ENCODE measurements at places on chromosomes 12 and 14.

GRCh38 chr14:56333359-56334292 lies 215.4 kb downstream of the PELI2 start:
- DNase-seq, result peak; percentile 40

DNA sequence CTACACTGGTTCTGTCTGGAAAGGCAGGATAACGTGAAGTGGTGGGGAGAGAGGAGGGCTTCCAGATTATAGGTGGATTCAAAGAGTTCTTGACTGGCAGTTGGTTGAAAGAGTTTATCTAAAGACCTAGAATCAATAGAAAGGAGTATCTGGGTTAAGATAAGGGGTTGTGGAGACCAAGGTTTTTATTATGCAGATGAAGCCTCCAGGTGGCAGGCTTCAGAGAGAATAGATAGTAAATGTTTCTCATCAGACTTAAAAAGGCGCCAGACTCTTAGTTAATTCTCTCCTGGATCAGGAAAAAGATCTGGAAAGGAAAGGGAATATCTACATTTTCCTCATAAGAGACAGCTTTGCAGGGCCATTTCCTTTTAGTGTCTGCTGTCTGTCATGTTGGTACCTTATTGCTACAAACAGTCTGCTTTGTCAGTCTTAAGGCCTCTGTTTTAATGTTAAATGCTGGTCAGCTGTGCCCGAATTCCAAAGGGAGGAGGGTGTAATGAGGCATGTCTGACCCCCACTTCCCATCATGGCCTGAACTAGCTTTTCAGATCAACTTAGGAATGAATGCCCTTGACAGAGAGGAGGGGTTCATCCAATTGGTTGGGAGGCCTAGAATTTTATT lies 401.3 kb downstream of the FUT8 start:
- no peak for DNase-seq

DNA sequence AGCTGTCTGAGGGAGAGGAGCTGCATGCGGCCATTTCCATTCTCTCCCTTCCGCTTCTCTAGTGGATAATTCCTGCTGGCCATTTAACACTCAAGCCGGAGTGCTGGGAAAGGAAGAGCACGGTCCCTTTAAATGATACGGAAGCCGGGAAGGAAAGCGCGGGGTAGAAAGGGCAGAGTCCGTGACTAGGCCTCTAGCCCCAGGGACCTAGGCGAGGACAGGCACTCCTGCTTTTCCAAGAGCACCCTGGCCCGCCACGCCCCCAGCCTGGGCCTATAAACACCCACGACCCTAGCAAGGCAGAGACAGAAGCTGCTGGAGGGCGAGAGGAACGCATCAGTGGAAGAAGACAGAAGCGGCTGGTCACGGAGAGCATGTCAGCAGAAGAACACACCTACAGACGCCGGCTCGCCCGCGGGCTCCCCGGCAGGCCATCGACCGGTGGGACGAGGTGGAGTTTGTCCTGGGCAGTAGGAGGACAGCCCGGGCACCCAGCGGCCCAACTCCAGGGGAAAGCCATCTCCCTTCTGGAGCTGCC lies 1206.6 kb upstream of the TMEM132C start:
- DNase-seq, result no peak

DNA sequence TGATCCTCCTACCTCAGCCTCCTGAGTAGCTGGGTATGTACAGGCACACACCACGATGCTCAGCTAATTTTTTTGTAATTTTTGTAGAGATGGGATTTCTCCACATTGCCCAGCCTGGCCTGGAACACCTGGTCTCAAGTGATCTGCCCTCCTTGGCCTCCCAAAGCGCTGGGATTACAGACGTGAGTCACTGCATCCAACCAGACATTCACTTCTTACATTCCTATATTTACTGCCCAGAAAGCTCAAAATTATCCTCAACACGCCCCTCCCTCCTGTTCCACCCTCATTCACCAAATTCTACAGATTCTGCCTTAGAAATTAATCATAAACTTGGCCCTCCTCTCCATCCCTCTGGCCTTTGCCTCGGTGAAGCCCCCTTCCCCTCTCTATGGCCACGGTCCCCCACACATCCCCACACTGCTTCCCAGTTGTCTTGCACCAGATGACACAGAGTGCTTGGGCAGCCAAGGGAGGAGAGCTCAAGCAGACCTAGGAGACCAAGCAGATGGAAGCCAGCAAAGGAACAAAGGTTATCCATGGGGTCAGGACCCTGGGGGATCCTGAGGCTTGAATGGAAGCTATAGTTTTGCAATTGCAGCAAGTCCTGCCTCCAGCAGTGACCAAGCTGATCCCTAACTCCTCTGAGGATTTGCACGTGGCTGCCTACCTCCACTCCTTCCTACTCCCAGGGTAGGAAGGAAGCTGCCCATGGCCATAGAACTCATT lies 213.2 kb upstream of the FOXN3 start:
- DNase-seq, result no peak

GRCh38 chr12:81208187-81208911 lies 130.5 kb downstream of the ACSS3 start:
- no peak for DNase-seq

- DNase-seq, result no peak
Observed at GRCh38 chr12:108672054-108672453, 38.4 kb upstream of the SELPLG start.

DNA sequence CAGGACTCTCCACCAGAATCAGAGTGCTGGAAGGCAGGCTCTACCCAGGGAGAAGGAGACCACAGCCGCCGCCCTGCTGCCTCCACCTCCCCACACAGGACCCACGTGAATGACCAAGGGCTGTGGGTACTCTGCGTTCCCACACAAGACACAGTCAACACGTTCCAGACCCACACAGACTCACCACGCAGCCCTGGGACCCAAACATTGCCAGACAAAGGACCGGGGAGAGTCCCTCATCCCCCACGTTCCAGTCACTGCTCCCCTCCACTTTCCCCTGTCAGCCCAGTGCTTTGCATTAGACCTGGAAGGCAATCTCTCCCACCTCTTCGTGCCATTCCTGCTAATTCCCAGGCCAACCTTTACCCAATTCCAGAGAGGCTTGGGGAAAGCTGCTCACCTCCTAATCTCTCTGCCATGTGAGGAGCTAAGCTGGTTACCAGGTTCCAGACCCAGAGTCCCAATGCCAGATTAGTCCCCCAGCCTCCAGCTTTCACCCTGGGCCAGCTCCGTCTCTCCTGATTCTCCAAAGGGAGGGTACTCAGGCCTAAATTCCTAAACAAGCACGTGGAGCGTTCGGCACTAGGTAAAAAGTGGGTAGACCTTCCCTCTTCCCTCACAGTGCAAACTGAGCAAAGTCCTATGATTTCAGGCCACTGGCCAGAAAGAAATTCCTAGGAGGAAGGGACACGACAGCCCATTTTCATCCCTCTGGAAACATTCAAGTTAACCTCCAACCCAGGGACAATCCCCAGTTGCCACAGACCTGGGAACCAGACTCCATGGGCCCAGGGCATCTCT lies 4.9 kb downstream of the SLC6A13 start:
- no peak for DNase-seq

DNA sequence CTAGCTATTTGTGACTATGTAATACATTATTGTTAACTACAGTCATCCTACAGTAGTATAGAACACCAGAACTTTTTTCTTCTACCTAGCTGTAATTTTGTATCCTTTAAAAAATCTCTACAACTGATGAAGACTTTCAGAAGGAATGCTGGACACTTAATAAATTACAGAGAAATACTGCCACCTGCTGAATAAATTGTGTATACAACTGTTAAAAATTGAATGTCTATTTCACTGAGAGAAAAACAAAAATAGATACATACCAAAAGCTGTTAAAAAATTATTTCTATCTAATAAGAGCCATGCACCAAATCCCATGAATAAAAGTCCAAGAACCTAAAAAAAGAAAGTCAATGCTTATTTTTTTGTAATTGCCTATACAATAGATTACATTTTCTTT lies 6.6 kb downstream of the TSPAN19 start:
- DNase-seq, result peak; percentile 21

GRCh38 chr12:50614167-50614759 lies 109.5 kb downstream of the DIP2B start:
- no peak for DNase-seq

DNA sequence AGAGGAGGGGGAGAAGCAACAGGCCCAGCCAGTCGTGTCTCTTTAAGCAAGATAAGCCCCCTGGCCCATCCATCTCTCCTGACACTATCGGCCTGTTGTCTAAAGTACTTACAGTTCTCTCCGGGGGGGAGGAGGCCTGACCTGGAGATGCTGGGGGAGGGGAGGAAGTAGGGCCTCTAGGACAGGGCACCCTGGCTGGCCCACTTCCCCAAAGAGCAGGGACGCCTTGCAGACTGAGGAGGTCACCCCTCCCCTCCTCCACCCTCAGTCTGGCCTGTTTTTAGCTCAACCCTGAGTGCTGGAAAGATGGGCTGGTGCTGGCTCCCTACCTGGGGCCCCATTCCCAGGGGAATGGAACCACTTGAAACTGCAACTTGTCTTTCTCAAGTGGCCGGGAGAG lies 70.3 kb downstream of the TBX5 start:
- DNase-seq, result no peak

DNA sequence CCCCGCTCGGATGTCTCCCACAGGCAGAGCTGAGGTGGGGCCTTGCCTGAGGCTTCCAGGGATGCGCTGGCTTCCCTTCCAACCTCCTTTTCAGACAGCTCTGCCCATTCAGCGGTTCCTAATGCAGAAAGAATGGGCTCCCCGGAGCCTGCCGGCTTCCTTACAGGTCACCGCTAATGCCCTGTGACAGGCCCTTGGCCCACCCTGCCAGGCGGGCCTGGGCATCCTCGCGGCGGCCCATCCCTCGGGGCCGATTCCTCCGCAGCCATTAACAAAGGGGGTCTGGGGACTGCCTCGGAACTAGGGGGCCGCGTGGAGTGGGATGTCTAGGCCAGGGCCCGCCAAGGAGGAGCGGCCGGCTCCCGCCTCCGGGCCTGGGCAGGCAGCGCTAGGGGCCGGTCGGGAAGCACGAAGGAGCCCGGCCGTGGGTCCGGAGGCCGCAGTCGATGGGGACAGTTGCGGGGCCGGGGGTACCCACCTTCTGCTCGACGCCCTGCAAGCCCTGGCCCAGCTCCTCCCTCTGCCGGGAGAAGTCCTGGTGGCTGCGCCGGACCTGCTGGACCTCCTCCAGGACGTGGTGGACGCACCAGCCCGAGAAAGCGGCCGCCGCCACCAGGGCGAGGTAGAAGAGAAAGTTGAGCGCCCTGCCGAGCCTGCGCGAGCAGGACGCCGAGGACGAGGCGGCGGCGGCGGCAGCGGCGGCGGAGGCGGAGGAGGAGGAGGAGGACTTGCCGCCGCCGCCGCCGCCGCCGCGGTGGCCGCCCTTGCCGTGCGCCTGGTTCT lies 738 bp downstream of the CKAP4 start:
- DNase-seq, result no peak

DNA sequence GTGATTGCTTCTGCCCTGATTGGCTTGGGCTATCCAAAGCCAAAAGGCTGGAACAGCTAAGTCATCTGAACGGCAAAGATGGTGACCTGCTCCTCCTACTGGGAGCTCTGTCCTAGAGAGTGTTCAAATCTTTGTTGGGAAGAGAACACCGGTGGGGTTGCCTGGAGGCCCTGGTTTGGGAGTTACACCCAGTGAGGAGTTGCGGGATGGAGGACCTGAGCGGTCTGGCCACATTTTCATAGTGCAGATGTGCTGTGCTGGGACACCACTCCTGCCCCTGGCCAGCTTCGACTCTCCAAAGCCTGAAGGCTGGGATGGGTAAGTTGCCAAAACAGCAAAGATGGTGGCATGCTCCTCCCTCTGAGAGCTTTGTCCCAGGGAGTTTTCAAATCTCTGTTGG lies 795.4 kb downstream of the TRHDE start:
- no peak for DNase-seq

DNA sequence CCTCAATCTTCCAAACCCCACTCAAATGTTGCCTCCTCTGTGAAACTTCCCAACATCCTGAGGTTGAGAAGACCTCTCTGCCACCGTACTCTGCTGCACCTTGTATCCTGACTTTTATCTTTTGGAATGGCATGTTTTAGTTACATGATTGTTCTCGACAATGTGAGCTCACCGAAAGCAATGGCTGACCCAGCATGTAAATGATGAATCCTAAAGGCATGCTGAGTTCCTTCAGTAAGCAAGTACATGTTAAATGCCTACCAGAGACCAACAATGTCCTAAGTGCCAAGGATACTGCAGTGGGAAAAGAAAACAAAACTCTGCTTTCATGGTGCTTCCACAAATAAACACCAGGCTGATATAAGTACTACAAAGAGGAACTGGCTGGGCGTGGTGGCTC lies 13.7 kb downstream of the PPP1R13B start:
- no peak for DNase-seq

GRCh38 chr12:119693511-119693910 lies 25.6 kb downstream of the PRKAB1 start:
- DNase-seq, result no peak

- DNase-seq, result no peak
Observed at GRCh38 chr12:129964826-129965457, 61.1 kb upstream of the TMEM132D start.

DNA sequence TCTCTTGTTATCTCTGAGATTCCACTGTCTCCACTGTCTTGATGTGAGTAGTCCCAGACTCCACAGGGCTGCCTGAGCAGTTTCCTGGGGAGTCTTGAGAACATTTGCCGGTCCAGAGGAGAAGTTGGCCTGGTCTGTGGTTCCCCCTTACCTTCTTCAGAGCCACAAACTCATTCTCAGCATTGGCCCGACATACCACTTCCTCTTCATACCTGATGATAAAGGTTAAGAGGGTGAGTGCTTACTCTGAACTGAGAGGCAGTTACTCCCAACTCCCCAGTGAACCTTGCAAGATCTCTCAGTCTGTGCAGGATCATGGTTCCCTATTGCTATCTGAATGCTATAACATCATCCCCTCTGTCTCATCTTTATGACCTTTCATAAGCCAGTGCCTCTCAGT lies 2.6 kb downstream of the KRT84 start:
- no peak for DNase-seq

- no peak for DNase-seq
Observed at GRCh38 chr12:87201598-87201997, 827.6 kb downstream of the C12orf50 start.

- no peak for DNase-seq
Observed at GRCh38 chr14:23068789-23069412, 11.6 kb upstream of the CDH24 start.

DNA sequence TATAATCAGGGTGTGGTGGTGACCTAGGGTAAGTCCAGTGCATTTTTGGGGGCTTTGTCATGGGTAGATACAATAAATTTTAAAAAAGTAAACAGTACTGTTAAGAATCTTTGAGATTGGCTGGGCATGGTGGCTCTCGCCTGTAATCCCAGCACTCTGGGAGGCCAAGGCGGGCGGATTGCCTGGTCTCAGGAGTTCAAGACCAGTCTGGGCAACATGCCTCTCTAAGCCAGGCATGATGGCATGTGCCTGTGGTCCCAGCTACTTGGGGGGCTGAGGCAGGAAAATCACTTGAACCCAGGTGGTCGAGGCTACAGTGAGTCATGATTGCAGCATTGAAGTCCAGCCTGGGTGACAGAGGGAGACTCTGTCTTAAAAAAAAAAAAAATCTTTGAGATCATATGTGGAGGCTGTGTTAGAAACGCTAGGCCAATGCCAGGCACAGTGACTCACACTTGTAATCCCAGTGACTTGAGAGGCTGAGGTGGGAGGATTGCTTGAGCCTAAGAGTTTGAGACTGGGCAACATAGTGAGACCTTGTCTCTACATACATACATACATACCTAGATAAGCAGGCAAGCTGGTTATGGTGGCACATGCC lies 67.7 kb downstream of the PRKCH start:
- no peak for DNase-seq
